ENCODE measurements at places on chromosomes 2 and 18.

GRCh38 chr2:202095235-202095634, 22.2 kb downstream of the KIAA2012 start:
- DNase-seq, result no peak

- no peak for DNase-seq
Observed at GRCh38 chr18:10057894-10058791, 144.3 kb downstream of the VAPA start.

- DNase-seq, result no peak
Observed at GRCh38 chr2:207621501-207622039, 3.6 kb downstream of the METTL21A start.

DNA sequence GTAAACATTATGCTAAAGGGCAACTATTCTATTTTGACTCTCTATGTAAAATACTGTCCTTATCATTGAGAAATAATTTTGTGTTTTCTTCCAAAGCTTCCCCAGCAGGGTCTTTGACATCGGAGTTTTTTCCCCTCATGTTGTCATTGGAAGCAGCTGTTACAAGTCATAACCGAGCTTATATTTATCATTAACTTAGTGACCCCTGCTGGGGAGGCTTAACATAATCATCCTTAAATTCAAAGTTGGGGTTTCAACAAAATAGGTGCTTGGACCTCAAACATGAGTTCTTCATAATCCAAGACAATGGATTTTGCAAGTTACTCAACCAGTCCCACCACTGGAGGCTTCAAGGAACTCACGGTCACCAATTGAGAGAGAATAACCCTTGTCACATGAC, 330.9 kb downstream of the DCC start:
- DNase-seq, result no peak

GRCh38 chr2:175834477-175834876, 167.6 kb downstream of the LNPK start:
- DNase-seq, result no peak

DNA sequence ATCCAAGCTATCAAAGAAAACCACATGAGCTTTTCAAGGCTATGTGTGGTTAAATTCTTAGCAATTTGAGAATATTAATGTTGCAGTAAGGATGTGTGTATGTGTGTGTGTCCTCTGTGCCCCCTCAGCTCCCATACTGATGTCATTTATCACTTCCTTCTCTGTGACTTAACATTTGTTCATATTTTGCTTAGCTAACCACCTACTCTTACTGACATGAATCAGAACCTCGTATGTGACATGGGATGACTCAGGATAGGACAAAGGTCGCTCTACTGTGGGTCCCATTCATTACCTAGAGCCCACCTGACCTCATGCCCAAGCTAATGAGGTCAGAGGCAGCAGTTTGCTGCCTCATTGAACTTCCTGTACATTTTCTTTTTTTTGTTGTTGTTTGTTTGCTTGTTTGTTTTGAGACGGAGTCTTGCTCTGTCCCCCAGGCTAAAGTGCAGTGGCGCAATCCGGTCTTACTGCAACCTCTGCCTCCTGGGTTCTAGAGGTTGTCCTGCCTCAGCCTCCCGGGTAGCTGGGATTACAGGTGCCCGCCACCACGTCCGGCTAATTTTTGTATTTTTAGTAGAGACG, 36.3 kb downstream of the MOGAT1 start:
- no peak for DNase-seq

- no peak for DNase-seq
Observed at GRCh38 chr18:60064271-60064670, 164.5 kb downstream of the PMAIP1 start.

DNA sequence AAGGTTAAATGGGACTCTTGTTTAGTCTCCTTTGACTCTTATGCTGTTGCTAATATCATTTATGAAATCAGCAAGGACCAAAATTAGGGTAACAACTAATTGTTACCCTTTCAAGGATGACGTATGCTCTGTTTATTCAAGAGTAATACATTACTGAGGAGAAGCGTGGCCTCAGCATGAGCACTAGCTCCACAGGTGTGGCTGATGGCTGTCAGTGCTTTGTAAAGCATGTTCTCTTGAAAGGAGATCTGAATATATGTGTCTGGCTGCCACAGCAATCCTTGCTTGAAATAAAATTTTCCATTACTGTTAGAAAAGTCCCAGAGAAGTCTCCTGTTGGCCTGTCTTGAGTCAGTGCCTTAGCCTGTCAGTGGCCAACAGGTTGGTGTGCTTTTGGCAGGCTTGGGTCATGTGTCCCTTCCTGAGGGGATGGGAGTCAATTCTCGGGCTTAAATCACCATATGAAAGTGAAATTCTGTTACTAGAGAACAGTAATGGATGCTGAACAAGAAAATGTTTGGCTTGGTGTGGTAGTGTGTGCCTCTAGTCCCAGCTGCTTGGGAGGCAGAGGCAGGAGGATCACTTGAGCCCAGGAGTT, 32.7 kb downstream of the ABI2 start:
- DNase-seq, result no peak

DNA sequence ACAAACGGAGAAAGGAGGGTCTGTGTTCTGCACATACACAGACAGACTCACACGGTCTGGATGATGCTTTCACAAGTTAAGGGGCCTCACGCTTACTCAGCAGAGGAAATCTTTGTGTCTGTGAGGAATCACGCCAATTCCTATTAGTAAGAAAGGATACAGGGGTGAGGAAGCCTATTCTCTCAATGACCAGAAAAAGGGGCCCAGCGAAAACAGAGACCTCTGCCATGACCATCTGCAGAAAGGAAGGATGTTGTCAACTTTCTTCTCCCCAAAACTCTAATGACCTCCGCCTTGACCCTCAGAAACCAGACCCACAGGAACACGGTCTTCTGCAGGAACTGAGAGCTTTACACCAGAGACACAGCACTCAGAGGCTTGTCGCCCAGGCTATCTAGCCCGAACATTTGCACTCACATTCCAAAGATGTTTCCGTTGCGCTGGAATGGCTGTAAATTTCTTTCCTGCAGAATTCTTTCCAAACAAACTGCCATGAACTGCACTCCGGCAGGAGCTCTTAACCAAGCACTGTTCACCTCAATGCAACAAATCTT, 186.3 kb downstream of the TCF4 start:
- DNase-seq, result no peak

DNA sequence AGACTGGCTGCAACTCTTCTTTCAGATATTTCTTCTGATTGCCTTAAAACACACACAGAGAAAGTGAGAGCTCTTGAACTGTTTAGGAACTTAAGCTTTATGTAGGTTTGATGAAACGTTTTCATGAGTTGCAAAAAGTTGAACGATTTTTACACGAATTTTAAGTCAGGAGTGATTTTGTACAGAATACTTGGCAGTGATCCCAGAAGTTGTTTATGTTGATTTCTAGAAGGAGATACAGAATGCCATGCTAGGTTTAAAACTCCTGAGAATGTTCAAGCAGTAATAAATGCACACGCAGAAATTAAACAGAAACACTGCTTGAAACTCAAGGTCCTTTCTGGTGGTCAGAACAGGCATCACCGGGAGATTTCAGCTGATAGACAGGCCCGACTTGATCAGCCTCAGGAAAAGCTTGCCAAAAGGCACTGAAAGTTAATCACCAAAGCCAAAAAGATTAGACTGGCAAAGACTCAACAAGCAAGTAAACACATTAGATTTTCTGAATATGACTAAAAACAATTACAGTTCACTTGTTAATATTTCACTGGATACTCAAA, 123.1 kb downstream of the SOCS6 start:
- DNase-seq, result no peak

DNA sequence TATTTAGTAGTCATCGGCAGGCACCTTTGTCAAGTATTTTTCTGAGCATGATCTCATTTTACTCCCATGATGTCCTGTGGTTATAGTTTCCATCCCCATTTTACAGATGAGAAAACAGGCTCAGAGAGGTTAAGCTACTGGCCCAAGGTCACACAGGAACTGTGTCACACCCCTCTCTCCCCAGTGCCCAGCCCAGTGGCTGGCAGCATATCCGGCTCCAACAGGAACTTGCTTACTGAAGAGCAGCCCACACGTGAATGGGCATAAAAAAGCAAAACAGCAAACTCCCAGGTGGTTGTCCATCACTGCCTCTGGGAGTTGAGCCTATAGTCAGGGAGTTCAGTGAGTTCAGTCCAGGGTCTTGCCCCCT, 8.3 kb upstream of the KLF11 start:
- DNase-seq, result no peak

- no peak for DNase-seq
Observed at GRCh38 chr2:218005028-218005427, 2.2 kb upstream of the TNS1 start.

GRCh38 chr2:111910609-111911277, 12.3 kb downstream of the MERTK start:
- DNase-seq, result no peak

Data from central memory CD4-positive, alpha-beta T cell (primary cell).